Chondrocyte (in vitro differentiated cells): ENCODE measurements at places on chromosomes 12 and 14. TPM values are rescaled to one million over a fixed set of nuclear protein-coding genes. Genes with fewer than 3 reads are reported as not detected.

- no peak for DNase-seq
Observed at GRCh38 chr12:27330846-27331245, 1.8 kb upstream of the BMAL2 start.

DNA sequence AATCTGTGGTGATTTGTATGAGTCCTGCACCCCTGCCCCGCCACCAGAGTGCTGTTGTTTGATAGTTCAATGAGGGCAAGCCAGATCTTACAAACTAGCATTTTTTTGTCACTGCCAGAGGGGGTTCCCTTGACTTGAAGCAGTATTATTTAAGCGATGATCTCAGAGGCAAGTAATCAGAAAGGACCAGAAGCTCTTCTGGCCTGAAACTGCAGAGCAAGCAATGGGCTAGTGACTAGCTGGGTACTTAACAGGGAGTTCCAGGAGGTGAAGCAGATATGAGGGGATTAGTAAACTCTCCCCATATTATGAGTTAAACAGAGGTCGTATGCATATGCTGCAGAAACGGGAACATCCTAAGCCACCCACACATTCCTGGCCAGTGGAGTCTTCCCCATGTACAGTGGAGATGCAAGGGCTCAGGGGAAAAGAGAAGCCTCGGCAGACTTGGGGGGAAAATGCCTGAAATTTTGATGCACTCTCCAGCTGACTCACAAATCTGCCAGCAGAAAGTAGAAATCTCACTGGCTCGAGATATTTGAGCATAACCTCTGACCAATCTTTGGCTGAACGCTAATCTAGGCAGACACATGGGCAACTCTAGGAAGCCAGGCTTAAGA, 8.3 kb upstream of the CRACR2A start:
- DNase-seq, result no peak

GRCh38 chr14:50001999-50002925, 109.4 kb downstream of the ARF6 start:
- DNase-seq, result no peak

- DNase-seq, result no peak
Observed at GRCh38 chr14:94373708-94374107, 14.7 kb downstream of the SERPINA1 start.

GRCh38 chr12:3044141-3044630, 33.0 kb upstream of the TSPAN9 start:
- no peak for DNase-seq

DNA sequence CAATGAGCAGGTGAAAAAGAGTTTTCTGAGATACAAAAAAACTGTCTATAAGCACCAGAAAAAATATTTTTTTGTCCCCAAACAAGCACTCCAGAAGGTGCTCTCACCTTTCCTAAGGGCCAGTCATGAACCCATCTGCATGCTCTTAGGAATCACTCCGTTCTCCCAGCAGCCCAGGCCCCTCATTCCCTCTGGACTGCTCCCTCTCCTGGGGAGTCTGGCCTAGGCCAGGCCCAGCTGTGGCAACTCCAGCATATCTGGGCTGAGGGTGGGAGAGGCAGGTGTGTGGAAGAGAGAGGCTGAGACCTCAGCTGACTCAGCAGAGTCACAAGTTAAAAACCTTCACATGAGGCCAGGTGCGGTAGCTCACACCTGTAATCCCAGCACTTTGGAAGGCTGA, 54.6 kb downstream of the TRAFD1 start:
- no peak for DNase-seq

- DNase-seq, result no peak
Observed at GRCh38 chr14:93903342-93904184, 23.6 kb upstream of the FAM181A start.

DNA sequence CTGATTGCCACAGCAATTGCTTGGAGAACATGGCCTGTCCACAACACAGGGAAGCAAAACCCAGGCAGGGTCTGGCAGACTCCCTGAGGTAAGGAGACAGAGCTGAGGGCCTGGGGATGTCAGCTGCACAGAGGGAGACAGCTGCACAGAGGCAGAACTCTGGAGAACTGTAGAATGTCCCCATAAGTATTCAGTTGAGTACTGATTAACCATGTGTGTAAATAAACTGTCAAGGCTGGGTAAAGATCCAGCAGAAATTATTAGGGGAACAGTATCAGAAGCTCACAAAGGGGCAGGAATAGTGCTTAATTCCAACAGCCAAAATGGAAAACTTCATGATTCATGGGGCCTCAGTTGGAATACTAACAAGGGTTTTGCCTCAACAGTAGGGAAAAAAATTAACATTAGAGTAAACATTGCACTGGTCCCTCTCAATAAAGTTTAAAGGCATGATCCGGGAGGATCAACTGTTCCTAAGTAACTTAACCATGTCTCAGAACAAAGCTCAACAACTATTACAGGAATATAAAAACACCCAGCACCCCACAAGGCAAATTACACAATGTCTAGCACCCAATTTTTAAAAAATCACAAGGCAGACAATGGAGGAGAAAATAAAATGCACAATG, 201.3 kb upstream of the RASSF8 start:
- DNase-seq, result no peak

DNA sequence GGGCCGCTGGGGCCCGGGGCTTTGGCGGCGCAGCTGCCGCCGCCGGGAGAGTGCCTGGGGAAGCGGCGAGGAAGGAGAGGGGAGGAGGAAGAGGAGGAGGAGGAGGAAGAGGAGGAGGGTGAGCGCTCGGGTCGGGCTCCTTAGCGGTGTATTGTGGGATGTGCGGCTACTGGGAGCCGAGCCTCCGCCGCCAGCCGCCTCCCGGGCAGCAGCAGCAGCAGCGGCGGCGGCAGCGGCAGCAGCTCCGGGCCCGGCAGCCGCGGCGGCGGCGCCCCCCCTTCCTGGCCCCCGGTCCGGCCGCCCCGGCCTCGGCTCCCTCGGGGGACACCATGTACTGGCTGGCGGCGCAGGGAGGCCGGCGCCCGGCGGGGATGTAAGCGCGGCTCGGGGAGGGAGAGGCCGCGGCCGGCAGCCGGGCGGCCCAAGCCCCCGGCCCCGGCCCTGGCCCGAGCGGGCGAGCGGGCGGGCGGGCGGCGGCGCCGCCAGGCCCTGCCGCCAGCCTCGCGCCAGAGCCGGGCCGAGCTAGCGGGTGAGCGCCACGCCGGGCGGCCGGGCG, at the start of gene SETD1B:
Gene SETD1B (plus strand): TSS at position 149 of the 556 bp plus-strand sequence. CDS start 729 bp downstream, outside the sequence.
- DNase-seq, result no peak

DNA sequence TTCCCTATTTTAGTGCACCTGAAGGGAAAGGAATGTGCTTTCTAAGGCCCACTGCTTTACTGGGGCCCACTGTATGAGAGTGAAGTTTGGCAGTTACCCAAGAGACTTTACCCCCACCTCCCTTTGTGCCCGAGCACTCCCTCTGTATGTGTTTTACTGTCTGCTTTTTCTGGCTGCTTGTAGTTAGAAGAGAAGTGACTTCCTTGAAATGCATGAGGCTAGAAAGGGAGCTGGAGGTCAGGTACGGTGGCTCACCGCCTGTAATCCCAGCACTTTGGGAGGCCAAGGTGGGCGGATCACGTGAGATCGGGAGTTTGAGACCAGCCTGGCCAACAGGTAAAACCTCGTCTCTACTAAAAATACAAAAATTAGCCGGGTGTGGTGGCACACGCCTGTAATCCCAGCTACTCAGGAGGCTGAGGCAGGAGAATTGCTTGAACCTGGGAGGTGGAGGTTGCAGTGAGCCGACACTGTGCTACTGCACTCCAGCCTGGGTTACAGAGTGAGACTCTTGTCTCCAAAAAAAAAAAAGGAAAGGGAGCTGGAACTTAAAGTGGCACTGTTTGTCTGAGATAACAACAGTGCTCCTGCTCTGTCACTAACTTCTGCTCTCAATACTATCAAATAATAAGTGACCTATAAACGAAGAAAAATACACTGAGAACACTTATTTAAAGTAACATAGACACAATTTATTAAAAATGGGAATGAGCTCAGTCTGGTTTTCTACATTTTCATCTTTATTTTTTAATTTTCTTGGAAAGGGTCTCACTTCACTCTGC, 5.8 kb downstream of the TRIP11 start:
- no peak for DNase-seq

GRCh38 chr12:1703771-1704722, 13.2 kb downstream of the ADIPOR2 start:
- DNase-seq, result no peak

- DNase-seq, result no peak
Observed at GRCh38 chr12:90335566-90335965, 619.4 kb downstream of the CCER1 start.

DNA sequence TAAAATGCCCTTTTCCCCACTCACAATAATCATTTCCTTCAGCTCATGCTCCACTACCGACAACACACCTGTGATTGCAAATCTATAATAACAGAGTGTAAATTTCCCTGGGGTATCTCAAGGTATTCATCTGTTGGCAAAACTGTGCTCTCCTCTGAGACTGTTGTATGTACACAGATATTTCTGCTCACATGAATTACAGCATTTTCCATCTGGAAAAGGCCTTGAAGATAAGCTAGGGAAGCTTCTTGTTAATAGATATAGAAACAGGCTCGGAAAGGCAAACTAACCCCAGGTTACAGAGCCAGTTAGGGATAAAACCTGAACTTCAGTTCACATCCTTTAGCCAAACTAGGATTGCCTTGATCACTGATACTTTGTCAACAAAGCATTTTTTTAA, 210.4 kb upstream of the KRR1 start:
- DNase-seq, result no peak

GRCh38 chr12:46154221-46154985, 114.4 kb downstream of the SLC38A1 start:
- DNase-seq, result no peak

- DNase-seq, result no peak
Observed at GRCh38 chr14:91654836-91655235, 77.0 kb downstream of the CATSPERB start.

GRCh38 chr12:5789469-5789968, 155.5 kb downstream of the ANO2 start:
- DNase-seq, result no peak

GRCh38 chr14:92012121-92012748, 27.6 kb downstream of the TRIP11 start:
- no peak for DNase-seq

GRCh38 chr14:74480046-74480445, 13.1 kb downstream of the NPC2 start:
- no peak for DNase-seq

- no peak for DNase-seq
Observed at GRCh38 chr14:33941718-33942117, 9.2 kb downstream of the EGLN3 start.

GRCh38 chr12:113815031-113815430, 151.1 kb downstream of the RBM19 start:
- DNase-seq, result no peak

DNA sequence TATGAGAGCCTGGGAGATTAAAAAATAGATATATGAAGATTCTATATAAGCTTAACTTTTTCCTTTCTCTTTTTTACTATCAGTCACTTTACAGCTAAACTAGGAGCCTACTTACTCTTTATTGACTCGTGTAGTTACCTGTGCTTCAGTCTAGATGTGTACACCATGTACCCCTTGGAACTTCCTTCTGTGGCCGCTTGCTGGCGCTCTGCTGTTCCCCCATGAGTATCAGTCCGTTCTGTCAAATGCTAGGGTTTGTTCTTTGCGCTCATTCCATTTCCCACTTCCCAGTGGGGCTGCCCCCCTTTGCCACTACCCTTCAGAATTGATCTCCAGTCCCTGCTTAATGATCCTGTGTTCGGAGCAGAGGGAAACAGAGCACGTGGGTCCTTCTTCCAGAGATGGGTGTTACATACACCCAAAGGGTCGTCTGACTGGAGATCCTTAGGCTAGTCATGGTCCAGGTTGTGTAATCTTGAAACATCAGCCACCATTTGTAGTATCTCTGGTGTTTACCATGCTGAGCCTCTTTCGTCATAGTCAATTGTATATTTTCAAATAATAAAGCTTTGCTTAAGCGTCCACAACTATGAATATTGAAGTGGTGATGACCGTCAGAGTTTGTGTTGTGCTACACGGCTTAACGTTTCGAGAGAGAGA, 160.0 kb downstream of the FBXL14 start:
- no peak for DNase-seq

- DNase-seq, result no peak
Observed at GRCh38 chr14:90616881-90617280, 199.3 kb downstream of the TTC7B start.

Gene RNU4-1
- 1,613 to 1,880 TPM (median 1,738 TPM) in 3 replicates for total RNA-seq

Gene KLRC3
- not detected in 3 replicates for total RNA-seq

Gene STYK1
- 0.12 to 0.31 TPM (median 0.15 TPM) in 3 replicates for total RNA-seq

Gene GLS2
- 0.25 to 0.54 TPM in 2 of 3 replicates, not detected in the other for total RNA-seq

Gene BCDIN3D
- total RNA-seq, result 3.1 to 3.3 TPM (median 3.3 TPM) in 3 replicates

Gene C12orf54
- not detected in 3 replicates for total RNA-seq
